ENCODE measurements at places on chromosomes 16 and 17.

DNA sequence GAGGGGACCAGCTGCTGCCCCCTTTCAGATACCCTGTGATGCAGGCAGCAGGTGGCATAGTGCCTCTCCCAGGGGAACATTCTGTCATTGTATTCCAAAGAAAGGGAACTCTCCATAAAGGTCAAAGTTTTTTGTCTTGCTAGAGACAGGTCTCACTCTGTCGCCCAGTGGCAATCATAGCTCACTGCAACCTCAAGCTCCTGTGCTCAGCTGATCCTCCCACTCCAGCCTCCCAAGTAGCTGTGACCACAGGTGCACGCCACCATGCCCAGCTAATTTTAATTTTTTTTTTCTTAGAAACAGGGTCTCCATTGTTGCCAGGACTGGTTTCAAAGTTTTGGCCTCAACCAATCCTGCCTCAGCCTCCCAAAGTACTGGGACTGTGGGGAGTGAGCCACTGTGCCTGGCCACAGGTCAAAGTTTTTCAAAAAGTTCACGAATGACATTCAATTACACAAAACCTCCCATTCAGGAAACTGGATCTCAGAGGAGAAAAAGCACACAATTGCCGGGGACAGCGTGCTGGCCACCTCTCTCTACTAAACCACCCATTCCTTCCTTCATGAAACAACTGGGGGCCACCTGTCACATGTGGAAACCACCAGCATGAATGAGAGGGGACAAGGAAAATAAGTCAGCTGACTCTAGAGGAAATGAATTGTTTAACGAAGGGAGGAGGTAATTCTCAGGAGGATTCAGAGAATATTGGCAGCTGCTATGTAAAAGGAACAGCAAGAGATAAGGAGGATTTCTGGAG lies 80.0 kb downstream of the MARCHF10 start:
- DNase-seq = no peak

DNA sequence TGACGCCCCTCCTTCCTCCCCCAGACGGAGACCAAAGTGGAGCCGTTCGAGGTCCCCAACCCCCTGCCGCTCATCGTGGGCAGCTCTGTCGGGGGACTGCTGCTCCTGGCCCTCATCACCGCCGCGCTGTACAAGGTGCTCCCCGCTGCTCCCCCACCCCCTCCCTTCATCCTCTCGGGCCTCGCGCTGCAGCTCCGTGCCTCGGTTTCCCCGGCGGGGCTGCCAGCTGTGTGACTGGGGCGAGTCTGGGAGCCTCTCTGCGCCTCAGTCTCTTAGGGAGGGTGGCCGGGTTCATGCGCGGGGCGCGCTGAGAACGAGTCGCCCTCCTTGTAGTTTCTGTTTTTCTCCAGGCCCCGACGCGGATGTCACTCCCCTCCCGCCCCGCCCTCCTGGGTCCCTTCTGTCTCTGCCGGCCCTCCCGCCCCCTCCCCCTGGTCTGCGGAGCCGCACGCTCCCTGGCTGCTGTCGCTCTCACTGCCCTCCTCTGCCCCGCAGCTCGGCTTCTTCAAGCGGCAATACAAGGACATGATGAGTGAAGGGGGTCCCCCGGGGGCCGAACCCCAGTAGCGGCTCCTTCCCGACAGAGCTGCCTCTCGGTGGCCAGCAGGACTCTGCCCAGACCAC lies 23.7 kb upstream of the ITGAX start:
- no peak for DNase-seq

- no peak for DNase-seq
Measured at GRCh38 chr17:17780922-17781590, 55.7 kb downstream of the SREBF1 start.

DNA sequence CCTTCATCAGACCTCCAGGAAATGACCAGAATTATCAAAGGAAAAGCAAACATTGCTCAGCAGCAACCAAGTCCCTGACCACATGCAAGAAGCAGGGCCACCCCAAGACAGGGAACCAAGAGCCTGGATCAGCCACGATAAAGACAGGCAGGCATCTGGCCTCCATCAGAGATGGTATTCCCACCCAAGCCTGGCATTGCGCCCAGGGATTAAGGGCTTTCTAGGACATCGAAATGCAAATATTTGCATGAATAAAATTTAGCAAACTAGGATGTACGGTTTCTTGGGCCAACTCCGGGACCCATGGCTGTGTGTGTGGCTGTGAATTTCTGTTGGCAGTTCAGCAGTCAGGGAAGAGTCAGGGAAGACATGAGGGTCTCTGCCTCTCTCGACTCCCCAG lies 241.4 kb upstream of the DYNLRB2 start:
- DNase-seq = no peak

GRCh38 chr17:19915245-19915978 lies 47.7 kb upstream of the ULK2 start:
- DNase-seq = no peak

DNA sequence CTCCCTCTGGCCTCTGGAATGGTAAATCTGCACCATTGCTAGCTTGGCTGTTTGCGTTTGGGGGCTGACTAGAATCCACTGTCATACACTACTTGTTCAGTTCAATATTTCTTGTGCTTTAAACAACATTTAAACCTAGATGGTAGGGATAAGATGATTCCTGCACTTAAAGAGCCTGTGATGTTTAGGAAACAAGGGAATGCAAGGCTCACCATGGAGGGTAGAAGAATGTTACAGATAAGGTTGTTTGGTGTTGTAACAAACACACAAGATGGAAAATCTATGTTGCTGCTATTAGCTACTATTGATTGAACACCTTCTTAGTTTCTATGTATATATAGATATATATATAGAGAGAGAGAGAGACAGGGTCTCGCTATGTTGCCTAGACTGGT lies 31.4 kb downstream of the YPEL2 start:
- no peak for DNase-seq

GRCh38 chr17:73191443-73192205 lies 1.2 kb upstream of the COG1 start:
- DNase-seq = peak; percentile 62

DNA sequence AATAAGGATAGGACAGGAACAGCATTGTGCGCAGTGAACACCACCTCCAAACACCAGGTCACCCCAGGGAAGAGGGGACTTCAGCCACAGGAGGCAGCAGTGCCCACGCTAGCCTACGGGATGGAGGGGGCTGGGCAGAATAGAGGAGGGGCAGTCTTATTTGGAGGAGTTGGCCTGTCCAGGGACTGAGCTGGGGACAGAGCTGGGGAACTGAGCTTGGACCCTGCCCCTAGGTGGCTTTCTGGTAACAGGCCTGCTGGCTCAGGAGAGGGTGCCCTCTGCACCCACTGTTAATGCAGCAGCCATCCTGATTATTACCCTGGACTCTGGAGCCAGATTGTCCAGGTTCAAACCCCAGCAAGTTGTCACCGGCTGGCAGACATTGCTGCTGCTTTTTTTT lies 9.3 kb downstream of the CCDC102A start:
- DNase-seq = no peak

- DNase-seq = no peak
Measured at GRCh38 chr17:73118139-73118538, 25.7 kb upstream of the SLC39A11 start.

GRCh38 chr16:15979801-15980200 lies 30.4 kb downstream of the ABCC1 start:
- no peak for DNase-seq

DNA sequence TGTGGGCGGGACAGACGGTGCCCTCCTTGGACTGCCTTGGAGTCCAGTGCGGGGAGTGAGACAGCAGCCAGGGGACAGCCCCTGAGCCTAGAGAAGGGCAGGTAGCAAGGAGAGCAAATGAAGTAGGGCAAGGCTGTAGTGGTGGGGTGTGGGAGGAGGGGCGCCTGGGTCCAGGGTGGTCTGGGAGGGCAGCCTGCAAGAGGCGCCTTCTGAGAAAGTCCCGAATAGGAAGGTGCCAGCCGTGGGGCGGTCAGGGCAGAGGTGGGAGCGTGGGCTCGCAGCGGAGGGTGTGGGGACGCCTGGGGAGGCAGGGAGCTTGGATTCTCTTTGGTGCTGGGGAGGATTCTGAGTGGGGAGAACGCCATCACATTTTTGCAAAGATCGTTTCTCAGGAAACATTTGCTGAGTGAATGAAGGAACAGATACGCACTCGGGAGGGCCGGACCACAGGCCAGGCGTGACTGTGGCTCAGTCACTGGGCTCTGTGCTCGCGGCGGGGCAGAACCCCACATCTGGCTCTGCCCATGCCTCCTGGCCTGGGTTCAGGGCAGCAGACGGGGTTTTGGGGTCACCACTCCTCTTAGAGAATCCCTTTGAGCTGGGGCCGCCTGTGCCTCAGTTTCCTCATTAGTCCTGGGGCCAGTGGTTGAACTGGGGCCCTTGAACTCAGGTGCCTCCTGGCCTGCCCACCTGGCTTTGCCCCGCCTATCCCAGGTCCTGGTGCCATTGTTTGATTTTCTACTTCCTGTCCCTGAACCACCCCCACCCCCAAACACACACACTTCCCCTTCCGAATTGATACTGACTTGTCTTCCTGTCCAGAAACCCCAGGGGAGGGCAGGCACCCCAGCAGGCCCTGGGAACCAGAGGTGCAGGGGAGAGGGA lies 4.2 kb downstream of the SNN start:
- DNase-seq = no peak

- no peak for DNase-seq
Measured at GRCh38 chr16:75742424-75743047, 16.2 kb upstream of the CPHXL start.

DNA sequence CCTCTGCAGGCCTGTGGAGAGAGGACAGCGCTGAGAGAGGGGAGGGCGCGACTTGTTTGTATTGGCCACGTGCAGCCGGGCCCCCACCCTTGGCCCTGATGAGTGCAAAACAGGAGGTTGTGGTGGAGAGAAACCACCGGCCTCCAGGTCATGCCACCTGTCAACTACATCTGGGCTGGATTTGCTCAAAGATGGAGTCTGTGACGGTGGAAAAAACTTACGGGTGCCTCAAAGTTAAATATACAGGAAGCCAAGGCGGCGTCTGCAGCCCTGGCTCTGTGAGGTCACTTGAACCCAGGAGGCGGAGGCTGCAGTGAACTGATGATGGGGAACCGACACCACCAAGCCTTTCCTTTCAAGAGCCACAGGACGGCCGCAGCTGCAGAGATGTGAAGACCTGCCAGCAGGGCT lies 15.7 kb downstream of the C16orf74 start:
- no peak for DNase-seq

GRCh38 chr17:6699997-6700947 lies 12.9 kb downstream of the SLC13A5 start:
- DNase-seq = no peak

DNA sequence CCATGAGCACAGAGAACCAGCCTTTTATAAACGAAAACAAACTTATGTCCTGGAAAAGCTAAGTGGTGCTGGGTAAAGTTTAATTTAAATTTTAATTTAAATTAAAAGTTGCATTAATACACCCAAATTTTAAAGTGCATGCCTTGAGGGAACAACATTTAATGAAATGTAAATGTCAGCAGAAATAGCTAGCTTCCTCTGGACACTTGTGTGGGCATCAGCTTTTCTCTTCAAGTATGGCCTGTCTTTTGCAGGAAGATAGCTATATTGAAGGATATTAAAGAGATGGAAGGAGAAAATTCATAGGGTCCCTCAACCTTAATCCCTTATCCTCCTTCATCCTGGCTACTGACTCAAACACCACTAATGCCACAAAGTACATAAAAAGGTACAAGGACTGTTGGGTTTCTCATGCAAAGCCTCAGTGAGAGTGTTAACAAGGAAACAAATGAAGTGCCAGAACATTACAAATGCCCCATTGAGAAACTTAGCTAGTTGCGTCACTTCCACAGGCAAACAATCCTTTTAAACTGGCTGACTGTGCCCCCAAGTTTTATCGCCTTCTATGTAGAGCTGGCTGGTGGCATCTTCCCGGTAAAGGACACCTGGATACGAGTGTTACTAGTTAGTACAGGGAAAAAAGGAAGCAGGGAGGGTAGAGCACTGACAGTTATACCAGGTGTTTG lies 14.1 kb downstream of the PHF12 start:
- no peak for DNase-seq

DNA sequence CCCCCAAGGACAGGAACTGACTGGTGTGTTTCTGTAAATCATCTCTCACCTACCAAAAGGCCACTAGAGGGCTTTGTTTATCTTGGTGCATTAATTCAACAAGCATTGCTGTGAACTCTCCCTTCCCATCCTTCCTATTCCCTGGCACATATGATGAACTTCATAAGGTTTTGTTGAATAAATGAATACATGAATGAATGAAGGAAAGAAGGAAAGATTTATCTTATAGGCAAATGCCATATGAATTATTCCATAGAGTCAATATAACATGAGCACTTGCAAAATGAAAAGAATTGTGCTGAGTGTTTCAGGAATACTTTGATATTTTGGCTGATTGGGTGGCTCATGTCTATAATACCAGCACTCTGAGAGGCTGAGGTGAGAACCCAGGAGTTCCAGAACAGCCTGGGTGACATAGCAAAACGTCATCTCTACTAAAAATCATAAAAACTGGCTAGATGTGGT lies 4.3 kb downstream of the SPDYE4 start:
- no peak for DNase-seq

- no peak for DNase-seq
Measured at GRCh38 chr16:88358023-88358420, 24.7 kb upstream of the ZNF469 start.

- DNase-seq = no peak
Measured at GRCh38 chr17:10032118-10032852, 127.2 kb upstream of the RCVRN start.

DNA sequence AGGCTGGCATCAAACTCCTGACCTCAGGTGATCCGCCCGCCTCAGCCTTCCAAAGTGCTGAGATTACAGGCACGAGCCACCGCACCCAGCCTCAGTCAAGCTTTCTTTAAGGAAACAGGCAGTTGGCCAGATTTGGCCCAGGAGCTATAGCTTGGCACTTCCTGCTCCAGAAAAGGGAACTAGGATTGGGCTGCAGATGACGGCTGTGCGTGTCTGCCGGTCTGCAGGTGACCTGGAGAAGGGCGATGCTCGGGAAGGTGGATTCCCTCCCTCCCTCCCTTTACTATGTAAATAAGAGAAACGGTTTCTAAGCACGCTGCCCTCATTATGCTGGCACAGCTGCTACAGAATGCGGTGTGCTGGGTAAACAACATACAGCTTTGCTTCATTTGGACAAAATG lies 215.9 kb downstream of the RPTOR start:
- DNase-seq = no peak

DNA sequence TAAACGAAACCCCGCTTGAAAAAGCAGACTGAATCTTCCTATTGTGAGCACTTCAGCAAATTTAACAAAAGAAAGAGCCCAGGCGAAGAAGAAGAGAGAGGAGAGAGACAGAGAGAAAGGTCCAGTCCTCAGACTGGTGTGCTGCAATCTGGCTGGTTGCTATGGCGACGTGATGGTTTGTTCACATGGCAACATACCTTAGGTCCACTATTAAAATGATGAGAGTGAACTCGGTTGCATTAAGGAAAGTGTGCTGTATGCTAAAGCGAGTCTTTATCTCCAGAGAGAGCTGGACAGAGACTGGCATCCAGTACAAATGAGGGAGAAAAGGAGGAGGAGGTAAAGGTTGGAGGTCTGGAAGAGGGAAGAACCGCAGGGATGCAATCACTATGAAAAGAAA lies 271.8 kb upstream of the ZFHX3 start:
- DNase-seq = no peak

DNA sequence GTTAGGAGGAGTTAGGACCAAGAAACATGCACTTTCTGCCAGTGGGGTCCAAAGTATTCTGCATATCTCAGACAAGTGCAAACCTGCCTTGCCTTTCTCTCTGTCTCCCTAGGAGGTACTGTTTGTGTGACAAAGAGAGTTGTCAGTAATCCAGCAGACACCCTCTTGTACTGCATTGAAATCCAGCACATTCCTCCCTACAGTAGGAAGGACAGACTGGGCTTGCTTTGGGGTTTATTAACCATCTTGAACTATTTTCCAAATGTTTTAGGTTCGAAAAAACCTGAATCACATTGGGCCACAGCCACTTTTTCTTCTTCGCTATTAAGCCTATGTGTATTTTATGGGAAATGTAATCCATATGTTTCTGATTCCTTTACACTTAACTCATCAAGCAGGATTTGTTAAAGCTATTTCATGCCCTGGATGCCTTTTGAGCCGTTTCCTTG lies 204.2 kb upstream of the KCNJ16 start:
- no peak for DNase-seq

All from KG1 (cell line).